ENCODE measurements at places on chromosomes 4 and X. TPM values are rescaled to one million over a fixed set of nuclear protein-coding genes. Genes with fewer than 3 reads are reported as not detected.

ARAP2 gene
- 3.9 TPM for polyA plus RNA-seq

- DNase-seq, result no peak
These were observed 630.2 kb upstream of the NR3C2 start for GRCh38 chr4:149072384-149072783.

DNA sequence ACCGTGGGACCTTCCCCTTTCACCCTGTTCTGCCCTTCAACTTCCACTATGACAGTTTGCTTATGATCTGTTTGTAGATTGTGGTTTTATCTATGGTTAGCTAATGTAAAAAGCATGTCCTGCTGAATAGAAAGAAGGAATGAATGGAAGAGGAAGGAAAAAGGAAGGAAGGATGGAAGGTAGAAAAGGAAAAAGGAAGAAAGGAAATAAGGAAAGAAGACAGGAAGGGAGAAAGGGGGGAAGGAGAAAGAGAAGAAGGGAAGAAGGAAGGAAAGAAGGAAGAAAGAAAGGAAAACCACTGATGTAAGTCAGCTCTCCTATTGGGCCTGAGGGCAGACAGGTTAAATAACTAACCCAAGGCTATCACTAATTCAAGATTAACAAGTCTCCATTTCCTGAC is 319.1 kb upstream of the KLF3 start:
- no peak for DNase-seq

DNA sequence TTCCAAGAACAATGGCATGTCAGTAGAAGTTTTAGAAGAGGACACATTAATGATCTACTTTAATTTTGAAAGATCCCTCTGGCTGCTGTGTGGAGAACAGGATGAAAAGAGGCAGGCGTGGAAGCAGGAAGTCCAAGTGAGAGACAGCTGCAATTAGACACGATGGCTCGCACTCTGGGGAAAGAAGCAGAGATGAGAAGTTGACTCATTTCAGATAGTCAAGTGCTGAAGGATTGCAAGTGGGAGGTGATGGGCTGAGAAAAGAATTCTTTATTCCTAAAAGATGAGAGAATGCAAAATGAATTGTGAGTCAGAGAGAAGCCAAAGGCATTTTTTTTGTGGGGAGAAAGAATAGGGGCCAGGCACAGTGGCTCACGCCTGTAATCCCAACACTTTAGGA is 16.5 kb downstream of the RXFP1 start:
- DNase-seq, result no peak

SSX4B gene
- not detected for polyA plus RNA-seq

Data from adrenal gland (tissue), 19 donors.